ENCODE measurements at places on chromosomes 3 and 15.

GRCh38 chr15:82117296-82117695 lies 71.5 kb upstream of the MEX3B start:
- no peak for DNase-seq

- DNase-seq: no peak
Observed at GRCh38 chr15:70278644-70279043, 180.9 kb upstream of the TLE3 start.

DNA sequence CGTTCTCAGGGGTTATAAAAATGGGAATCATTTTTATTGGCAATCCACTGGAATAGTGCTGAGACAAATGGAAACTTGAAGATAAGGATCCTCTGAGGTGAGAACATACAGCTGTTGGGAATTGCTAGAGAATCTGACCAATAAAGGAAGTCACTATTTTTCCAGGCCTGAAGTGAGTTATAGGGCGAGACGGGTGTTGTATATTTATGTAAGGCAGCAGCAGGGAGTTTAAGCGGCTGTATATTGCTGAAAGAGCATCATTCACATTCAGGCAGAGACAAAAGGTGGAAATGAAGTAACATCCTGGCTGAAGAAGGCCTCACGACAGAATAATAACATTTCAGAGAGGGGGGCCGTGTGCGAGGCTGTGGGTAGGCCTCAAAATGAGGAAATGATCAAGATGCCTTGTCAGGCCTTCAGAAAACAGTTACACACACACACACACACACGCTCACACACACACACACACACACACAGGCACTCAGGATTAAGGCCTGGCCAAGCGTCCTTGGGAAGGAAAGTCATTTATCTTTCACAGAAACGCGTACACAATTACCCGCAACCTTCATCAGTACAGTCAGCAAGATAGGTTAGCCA lies 964.9 kb upstream of the NR2F2 start:
- no peak for DNase-seq

DNA sequence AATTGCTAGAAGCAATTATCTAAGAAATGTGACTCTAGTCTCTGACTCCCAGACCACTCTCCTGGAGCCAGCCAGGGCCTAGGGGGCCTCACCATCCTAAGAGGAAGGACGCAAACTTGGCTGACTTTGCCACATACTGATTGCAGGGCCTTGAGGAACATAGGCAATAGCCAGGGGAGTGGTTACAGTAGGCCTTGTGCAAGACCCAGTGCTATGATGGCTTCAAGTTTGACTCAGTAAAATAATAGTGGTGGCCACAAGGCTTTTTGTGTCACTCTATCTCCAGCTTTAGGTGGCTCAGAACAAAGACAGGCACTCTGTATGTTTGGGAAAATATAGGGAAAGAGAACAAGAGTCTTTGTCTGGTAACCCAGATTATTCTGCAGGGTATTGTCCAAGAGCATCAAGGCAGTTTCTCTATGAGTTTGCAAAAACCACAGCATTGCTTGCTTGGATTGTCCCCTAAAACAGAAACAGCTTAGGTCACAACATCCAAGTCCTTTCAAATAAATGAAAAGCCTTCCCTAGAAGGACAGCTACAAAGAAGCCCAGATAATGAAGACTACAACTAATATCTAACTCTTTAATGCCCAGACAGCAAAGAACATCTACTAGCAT lies 631.5 kb downstream of the PYDC2 start:
- no peak for DNase-seq

DNA sequence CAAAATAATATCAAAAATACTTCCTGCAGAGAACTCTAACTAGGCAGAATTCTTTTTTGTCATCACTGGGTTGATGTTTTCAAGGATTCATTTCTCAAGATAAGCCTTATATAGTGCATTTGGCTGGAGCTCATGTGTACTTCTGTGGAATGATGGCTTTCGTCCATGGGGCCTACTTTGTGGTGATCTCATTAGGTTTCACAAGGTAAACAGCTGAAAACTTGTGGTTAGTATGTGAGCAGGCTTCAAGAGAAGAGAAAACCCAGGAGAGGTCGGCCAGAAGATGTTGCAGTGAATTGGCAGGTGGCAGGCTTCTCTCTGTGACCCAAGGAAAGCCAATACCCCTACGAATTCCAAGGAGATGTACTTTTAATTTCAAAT lies 121.4 kb upstream of the PHLDB2 start:
- DNase-seq: no peak

Data from stimulated activated CD4-positive, alpha-beta T cell treated with anti-CD3 and anti-CD28 coated beads, Interleukin-4, amount 100 ng/mL, for 48 hours (primary cell).